ENCODE measurements at places on chromosomes 13 and 19.

GRCh38 chr13:76474966-76475365, 411.2 kb downstream of the KCTD12 start:
- no peak for DNase-seq

DNA sequence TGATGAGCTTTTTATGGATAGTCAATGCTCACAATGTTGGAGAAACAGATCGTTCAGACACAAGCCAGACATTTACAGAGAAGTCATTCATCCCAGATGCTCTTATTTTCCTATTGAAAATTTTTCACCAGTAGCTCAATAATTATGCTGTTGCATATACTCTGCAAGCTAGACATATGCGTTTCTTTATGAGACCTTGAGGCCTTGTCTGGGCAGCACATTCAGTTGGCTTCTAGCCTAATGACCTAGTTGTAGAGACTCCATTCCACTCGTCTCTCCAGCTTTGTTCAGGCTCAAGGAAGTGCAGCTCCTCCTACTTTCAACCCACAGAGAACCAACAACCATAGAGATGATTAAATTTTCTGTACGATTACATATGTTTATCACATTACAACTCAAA, 237.7 kb downstream of the MZT1 start:
- DNase-seq = no peak

GRCh38 chr13:31699650-31700049, 39.7 kb upstream of the RXFP2 start:
- DNase-seq = no peak

- DNase-seq = no peak
Observed at GRCh38 chr13:29969286-29969685, 118.9 kb upstream of the UBL3 start.

DNA sequence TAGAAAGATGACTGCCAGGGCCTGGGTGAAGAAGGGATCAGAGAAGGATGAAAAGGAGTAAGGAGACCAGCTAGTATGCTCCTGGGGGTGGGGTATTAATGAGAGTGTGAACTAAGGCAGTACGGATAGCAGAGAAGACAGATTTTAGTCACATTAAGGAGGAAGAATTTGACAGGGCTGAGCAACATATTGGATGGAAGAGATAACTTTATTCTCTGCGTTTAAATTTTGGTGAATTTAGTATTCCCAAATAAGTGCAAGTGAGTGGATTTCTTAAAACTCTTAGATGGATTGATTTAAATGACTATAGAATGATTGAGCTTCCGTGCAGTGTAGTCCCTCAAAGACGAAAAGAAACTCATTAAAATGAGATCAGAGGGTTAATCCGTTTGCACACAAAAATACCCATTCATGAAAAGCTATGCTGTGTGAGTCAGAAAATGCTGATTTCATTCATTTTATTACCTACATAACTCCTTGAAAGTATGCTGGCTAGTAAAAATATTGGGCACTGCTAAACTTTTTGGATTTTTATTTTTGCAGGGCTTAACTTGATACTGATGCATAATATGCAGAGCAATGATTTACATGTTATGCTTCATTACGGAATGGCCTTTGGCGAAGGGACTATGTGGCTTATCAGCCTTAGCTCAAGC, 54.1 kb downstream of the WDFY2 start:
- no peak for DNase-seq

DNA sequence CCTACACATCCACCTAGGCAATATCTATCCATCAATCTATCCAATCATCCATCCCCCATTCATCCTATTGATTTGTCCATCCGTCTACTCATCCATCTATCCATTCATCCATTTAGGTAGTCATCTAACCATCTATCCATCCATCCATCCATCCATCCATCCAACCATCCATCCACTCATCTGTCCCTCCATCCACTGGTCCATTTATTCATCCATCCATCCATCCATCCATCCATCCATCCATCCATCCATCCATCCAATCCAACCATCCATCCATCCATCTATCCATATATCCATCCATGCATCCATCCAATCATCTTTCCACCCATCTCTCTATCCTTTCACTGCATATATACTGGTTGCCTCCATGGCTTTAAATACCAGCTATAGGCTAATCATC, 3.9 kb downstream of the KLK13 start:
- DNase-seq = no peak

- DNase-seq = no peak
Observed at GRCh38 chr13:54787754-54788153, 1759.1 kb downstream of the OLFM4 start.

DNA sequence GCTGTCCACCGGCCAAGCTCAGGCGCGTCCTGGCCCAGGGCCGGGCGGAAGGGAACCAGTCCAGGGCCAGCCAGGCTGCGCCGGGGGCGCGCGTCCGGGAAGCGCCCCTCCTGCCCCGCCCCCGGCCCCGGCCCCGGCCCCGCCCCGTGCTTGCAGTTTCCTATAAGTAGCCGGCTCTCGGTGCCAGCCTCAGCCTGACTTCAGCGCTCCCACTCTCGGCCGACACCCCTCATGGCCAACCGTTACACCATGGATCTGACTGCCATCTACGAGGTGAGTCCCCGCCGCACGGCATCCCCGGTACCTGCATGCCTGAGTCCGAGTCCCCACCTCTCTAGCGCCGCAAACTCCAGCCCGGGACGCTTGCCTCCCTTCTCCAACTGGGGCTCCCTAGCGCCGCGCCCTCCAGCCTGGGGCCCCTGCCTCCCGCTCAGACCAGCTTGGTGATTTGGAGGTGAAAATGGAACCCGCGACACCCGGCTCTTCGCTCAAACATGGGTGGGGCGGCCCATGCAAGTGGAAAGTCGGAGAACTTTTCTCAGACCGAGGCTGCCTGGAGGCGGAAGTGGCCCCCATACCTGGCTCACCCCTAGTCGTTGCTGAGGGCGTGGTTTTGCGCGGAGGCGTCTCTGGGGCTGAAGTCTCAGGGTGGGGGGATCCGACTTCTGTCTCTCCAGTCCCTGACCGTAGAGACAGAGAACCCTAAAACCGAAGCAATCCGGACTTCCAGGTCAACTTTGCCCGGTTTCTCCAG, at the start of gene ZFP36:
Gene ZFP36 (plus strand): TSS at position 192 of the 754 bp plus-strand sequence. CDS start 58 bp downstream, at position 250.
- DNase-seq = peak; percentile 53

GRCh38 chr19:31378404-31378803, 29.2 kb upstream of the TSHZ3 start:
- DNase-seq = no peak

DNA sequence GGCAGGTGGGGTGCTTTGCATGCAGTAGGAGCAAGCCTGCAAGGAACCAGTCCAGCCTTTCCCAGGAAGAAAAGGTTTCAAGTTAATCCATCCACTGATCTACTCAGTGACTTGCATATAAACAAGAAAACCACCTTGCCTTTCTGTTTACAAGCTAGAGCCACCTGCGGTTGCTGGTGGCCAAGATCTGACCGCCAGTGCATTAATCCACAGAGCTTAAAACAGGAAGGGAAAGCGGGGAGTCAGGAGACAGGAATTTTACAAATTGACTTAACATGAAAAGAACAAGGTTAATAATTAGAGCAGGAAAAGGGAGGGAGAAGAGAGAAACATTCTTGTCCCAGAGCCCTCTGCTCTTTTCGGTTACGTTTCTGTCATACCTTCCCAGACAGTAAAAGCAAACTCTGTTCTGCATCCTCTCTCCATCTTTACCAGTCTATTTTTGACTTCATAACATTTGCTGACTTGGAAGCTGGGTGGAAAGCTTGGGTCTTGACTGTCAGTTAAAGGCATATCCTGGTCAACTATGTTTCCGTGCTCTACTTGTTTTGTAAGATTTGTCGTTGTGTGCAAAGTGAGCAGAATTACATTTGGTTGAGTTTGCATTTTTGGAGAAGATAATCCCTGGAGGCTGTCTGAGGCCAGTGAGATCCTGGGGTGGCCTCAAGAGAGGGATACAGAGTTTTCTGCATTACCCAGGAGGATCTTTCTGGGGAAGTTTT, 760.6 kb downstream of the EFNB2 start:
- DNase-seq = no peak

DNA sequence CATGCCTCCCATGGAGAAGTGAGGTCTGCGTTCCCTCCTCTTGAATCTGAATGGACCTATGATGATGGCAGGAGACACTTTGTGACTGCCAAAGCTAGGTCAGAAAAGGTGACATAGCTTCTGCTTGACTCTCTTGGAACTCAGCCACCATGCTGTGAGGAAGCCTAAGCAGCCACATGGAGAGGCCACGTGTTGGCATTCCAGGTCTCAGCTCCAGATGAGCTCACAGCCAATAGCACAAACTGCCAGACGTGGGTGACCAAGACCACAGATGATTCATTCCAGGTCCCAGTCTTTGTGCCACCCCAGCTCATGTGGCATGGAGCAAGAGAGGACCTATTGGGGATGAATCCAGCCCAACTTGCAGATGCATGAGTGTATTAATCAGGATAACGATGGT, 8.7 kb upstream of the GGACT start:
- DNase-seq = no peak
